ENCODE measurements at places on chromosomes 2 and 18.

- DNase-seq = no peak
Observed at GRCh38 chr2:23769364-23769763, 157.6 kb downstream of the ATAD2B start.

DNA sequence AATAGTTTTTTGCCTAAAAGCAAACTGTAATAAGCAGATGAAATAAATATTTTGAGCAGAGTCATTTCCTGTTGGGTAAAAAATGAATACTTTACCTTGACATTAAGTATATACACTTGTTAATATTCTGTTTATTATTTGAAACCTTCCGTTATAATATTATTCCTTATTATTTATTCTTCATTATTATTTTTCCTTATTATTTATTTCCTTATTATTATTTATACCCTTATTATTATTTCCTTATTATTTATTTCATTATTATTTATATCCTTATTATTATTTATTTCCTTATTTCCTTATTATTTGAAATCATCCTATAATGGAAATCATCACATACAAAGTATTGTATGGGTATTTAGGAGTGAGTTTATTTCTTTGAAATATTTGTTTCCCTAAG, 232.2 kb upstream of the RBBP8 start:
- DNase-seq = no peak

GRCh38 chr18:13431886-13432285, 213.3 kb downstream of the LDLRAD4 start:
- no peak for DNase-seq

GRCh38 chr2:50786345-50786744, 245.6 kb downstream of the NRXN1 start:
- no peak for DNase-seq

DNA sequence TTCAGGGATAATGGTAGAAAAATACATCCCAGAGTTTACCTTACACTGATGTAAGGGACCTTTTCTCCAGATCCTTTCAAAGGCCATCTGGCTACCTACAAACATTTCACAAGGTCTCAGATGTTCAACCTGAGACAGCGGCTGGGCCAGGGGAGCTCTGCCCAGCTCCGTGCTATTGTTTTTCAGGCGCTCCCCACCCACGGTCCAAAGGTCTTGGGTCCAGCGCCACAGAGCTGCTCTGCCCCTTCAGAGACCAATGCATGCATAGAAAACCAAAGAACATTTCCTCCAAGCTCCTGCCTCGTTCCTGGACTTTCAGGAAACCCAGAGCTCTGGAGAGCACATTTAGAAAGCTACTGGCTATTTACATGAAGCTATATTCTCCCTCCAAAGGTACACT, 40.3 kb downstream of the COPS8 start:
- no peak for DNase-seq

- DNase-seq = no peak
Observed at GRCh38 chr2:45119855-45120254, 110.6 kb upstream of the SIX2 start.

DNA sequence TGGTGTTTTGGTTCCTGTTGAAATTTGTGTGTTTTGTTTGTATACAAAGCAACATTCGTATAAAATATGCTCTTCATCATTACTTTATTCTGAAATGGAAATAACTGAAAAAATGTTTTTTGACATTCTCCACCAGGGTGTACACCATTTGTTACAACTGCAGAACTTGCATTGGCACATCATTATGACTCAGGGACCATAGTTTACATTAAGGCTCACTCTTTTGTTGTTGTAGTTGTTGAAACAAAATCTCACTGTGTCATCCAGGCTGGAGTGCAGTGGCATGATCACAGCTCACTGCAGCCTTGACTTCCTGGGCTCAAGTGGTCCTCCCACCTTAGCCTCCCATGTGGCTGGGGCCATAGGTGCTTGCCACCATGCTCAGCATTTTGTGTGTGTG, 676.6 kb downstream of the TDRD15 start:
- DNase-seq = no peak

DNA sequence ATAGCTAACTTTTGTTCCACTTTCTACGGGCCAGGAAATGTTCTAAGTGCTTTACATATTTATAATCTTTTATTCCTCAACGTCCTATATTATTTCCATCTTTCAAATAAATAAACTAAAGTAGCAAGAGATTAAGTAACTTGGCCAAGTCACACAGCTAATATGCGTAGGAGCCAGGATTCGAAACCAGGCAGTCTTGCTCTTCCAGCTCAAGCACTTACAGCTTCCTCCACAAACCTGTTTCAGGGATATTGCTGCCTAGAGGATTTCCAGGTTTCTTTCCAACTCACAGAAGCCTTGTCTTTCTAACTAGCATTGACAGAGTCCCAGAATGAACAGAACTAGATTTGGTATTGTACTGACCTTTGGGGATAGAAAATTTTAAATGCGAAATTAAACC, 102.5 kb downstream of the FIGN start:
- DNase-seq = no peak

DNA sequence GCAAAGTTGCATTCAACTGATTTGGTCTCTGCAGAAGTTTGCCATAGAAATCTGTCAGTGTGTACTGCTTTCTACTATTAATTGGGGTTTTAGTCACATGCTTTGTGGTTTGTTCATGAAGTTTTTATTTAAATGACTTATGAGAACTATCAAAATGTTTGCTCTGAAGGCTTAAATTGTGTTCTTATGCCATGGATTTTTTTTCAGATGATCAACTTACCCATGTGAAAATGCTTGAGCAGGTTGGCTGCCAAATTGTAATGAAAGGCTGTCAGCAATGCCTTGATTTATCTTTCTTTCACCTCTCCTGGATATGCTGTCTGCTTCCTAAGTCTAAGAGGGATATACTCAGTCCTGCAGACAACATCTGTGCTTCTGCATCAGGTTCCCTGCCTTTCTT, 50.7 kb downstream of the FMNL2 start:
- no peak for DNase-seq

GRCh38 chr2:233656443-233656842, 15.3 kb upstream of the UGT1A9 start:
- DNase-seq = no peak

DNA sequence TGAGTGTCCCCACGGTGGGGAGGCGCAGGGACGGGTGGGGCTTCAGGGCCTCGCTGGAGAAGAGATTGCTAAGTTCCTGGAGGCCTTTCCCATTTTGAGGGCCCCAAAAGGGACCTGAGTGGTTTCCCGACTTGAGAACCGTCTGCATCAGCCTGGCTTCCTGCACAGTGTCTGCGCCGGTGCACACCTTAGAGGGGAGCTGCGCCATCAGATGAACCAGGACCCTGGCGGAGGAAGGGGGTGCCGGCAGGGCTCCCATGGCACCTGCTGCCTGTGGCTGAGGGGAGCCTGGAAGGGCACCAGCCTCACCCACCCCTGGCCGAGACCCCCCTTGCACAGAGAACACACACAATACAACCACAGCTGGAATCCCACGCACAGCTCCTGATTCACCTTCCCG, 465.1 kb upstream of the MYT1L start:
- DNase-seq = no peak

DNA sequence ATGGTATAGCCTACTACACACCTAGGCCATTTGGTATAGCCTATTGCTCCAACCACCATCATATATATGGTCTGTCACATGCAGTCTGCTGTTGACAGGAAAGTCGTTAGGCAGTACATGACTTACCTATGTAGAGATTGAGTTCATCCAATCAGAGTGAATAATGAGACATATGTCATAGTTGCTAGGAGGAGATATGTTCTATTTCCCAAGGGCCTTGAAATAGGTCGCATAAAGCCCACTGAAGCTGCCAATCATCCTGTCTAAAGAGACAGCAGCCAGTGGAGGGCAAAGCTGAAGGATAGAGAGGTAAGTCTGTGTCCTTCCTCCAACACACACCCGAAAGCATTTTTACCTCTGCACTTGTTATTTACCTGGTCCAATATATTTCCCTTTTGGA, 263.4 kb downstream of the PTPRM start:
- DNase-seq = no peak

DNA sequence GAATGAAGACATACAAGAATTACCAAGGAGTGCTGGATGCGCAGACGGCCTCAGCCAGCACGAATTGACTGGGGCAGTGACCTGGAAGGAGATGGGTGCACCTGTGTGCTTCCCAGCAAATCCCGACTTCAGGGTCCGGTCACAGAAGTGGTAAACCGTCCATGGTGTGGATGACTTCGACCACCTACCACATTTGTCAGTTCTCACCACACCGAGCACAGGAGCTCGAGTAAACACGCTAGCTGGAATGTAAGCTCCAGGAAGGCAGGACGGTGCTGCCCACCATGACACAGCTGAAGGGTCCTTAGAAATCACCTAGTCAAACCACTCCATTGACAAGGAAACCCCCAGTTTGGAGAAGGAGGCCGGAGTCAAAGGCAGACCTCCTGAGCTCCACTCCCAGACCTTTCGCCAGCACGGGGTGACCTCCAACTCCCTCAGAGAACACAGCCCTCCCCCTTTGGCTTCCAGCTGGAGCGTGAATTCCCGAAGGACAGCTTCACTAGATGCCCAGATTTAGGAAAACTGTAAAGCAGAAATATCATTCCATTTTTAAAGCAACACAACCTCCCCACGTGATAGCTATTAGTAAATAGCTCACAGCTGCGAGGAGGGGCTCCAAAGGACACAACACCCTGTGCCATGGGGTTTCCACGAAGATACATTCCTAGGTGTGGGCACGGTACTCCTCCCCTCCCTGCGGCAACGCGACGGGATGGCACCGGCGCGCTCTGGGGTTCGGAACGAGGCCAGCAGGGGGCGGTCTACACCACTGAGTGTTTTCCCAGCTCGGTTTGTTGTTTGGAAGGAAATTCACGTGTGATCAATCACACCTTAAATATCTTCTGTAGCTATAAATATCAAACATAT, 34.1 kb upstream of the GNAL start:
- peak; percentile 5 for DNase-seq

- no peak for DNase-seq
Observed at GRCh38 chr2:215826838-215827441, 186.4 kb downstream of the MREG start.

- no peak for DNase-seq
Observed at GRCh38 chr18:45365835-45366234, 249.4 kb upstream of the SLC14A2 start.

DNA sequence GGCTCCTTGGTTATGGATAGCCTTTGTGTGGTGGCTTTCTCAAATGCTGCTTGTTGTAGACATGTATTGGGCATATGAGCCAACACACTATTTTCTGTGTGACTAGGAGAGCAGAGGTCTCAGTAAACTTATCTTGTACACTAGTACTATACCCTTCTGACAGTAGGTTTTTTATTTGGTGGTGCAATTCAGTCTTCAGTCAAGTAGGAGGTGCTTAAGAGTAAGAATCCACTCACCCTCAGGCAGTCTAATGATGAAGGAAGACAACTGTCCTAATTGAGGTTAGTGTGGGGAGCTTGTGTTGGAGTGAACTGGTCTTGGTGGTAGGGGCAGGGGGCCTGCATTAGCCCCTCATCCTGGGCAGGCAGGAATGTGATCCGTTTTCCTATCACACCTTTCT, 164.0 kb downstream of the SLC4A10 start:
- no peak for DNase-seq

Data from inflammatory macrophage treated with lipopolysaccharide for 1 hour (primary cell).